ENCODE measurements at places on chromosomes 7 and 10.

GRCh38 chr7:29119538-29119937, 26.8 kb downstream of the CPVL start:
- no peak for DNase-seq

DNA sequence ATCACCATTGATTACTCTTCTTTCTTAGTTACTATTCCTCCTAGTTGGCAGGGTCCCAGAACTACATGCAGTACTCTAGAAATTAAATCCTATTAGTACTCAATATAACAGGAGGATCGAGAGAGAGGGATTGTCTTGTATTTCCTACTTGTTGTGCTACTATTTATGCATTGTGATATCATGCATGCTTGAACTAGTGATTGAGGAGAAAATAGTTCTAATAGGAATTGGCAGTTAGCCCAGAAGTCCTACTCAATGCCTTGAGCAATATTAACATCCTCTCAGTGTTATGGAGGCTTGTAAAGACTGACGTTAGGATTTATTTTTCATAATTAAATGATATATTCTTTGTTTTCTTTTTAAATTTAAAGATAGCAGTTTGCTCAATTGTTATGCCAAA, 67.4 kb downstream of the FOXP2 start:
- DNase-seq, result no peak

GRCh38 chr10:62818426-62819011, 2.4 kb upstream of the EGR2 start:
- DNase-seq, result peak; percentile 73

DNA sequence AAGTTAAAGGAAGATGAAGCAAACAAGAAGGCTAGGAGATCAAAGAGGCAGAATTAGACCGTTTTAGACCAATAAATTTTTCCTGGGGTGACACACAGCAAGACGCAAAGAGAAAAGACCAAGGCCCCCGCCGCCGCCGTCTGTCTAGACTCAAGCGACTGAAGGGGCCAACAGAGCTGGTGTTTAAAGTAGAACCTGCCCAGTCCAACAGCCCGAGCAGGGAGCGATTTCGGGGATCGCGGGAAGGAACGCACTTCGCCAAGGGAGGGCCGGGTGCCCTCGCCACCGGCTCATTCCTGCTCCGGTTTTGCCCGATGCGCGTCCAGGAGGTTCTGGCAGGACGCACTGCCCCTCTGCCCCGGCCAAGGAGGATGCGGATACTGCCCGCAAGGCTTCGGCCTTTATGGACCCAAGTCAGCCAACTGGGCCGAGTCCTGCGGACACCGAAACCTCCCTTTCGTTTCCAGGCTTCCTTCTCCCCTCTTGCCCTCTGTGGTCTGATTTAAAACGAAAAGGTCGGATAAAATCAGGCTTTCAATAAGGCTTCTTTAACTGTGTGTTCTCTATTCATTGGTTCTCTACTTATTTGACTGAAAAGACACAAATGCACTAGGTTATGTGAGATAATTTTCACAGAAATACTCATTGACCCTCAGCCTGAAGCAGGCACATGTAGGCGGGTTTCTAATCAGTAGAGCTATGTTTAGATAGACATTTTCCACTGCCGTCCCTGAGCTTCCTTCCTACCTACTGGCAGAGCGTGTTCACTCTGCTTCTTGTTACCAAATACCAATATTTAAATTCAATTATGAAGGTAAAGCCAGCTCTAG, 2.2 kb upstream of the HOXA7 start:
- DNase-seq, result no peak

- no peak for DNase-seq
Measured at GRCh38 chr7:47873762-47874161, 74.5 kb downstream of the PKD1L1 start.

DNA sequence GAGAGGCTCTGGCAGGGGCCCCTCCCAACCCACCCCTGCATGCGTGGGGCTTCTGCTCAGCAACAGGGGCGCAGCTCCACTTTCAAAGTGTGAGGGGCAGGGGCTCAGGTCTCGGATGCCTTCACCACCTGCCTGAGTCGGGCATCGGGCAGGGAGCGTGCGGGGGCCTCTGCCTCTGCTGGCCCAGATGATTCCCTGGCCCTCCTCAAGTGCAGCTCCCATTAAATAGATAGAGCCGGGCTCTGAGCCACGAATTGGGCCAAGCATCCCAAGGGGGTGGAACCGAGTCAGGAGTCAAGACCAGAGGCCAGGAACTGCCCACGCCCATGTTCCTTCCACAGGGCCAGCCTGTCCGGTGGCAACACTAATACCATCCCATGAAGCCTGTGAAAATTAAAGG, 108.9 kb upstream of the FAM20C start:
- no peak for DNase-seq

DNA sequence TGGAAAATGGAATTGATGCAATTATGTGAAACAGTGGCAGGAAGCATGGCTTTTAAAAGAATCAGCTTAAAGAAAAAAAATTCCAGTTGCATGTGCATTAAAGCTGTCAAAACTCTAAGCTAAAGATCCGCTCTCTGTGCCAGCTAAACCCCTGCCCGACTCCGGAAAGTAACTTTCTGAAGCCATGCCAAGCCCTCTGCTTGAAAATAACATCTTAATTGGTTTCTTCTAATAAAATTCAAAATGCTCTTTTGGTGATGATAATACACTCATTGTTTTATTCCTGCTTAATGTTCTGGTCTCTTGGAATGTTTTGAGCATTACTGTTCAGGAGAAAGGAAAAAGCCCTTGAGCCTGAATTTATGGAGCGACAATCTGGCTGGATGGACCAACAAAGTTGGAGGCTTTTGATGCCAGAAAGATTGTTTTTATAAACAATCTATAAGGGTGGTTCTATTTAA, 11.7 kb downstream of the SEMA3C start:
- no peak for DNase-seq

DNA sequence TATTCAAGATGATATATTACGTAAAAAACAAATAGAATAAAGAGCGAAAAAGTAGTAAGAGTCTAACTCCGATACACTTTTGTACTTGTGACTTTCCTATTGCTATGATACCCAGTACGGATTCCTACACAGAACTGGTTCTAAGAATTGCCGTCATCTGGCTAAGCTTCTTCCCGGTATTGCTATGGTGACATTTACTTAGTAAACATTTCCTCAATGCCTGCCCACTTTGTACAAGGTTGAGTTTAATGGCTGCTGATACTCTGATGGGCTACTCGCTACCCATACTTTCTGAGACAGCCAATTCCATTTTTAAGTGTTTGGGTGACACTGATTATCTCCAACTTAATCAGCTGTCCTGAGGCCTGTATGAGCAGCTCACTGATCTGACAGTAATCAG, 55.6 kb downstream of the OSBPL3 start:
- DNase-seq, result no peak

DNA sequence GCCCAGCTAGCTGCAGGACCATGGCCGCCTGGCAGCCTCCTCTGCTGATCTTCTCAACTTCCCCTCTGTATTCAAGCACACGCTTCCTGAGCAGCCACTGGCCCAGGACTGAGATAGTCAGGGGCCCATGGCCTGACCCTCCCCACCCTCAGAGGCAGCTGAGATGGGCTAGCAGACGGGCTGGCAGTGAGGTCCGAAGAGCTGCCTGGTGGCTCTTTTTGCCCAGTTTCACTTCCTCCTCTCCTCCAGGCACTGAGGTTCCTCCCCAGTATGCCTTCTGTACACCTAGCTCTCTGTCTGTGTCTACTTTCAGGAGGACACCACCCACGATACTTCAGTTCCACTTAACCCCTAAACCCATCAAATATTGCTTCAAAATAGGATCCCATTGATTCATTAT, 395.6 kb downstream of the TNS3 start:
- DNase-seq, result no peak

DNA sequence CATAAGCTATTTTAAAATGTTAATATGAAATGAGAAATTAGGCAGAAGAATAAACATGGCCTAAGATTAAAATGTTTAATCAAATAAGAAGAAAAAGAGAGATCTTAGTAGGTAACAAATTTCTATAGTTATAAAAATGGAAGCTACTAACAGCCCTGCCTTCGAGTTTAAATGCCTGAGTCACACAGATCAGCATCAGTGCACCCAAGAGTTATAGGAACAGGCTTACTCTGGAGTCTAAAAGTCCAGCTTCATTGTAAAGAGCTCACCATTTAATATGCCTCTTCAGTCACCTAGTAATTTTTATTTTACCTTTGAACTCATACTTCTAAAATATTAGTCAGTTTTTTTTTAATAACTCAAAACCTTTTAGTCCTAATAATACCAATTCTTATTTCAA, 52.6 kb downstream of the BRI3 start:
- no peak for DNase-seq

DNA sequence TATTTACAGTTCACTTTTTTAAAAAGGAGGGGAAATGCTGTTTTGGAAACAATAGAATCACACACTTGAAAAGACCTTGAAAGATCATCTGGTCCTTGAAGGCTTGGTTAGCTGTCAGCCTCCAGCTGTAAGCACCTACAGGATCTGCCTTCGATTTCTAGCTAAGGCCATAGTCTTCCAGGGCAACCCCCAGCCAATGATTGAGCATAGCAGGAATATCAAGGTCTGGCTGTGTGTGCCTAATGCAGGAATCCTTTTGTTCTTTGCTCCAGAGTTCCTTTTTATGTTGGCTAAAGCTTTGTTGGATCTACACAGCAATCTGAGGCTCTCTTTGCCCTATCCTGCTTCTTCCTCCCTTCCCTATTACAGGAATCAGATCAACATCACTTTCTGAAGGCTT, 5.2 kb upstream of the YAE1 start:
- DNase-seq, result no peak

- DNase-seq, result no peak
Measured at GRCh38 chr10:13078912-13079775, 20.8 kb upstream of the OPTN start.

- no peak for DNase-seq
Measured at GRCh38 chr7:114793155-114793845, 128.6 kb upstream of the MDFIC start.

GRCh38 chr7:154685564-154685901, 317.4 kb downstream of the PAXIP1 start:
- no peak for DNase-seq

DNA sequence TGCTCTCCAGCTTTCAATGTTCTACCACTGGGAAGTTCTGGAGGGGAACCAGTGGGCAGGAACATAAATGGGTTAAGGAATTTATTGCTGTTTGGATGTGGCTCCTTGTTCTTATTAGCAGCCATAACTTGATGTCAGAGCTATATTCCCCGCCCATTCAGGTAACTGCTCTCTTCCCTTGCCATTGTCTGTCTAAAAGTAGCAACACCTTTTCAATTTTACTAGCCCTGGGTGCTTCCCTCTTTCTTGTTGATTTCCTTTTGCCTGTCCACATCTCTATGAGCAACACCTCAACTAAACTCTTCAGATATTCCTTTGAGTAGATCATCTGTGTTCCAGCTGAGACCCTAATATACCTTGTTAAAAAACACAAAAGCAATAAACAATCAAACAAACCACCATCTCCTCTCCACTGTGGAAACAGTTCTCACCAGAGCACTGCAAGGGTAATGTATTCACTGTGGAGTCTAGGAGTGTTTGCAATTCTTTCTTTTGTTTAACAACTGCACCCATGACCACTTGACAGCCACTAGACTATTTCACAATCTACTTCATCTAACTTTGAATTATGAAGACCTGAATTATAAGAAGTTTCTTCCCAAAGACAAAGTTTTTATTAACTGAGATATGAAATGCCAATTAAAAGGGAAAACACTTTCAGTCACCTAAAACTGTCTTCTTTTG, 436.7 kb downstream of the IPMK start:
- DNase-seq, result no peak

- DNase-seq, result no peak
Measured at GRCh38 chr7:41627645-41628298, 75.1 kb downstream of the INHBA start.

- DNase-seq, result no peak
Measured at GRCh38 chr7:136517971-136518370, 350.5 kb upstream of the CHRM2 start.

DNA sequence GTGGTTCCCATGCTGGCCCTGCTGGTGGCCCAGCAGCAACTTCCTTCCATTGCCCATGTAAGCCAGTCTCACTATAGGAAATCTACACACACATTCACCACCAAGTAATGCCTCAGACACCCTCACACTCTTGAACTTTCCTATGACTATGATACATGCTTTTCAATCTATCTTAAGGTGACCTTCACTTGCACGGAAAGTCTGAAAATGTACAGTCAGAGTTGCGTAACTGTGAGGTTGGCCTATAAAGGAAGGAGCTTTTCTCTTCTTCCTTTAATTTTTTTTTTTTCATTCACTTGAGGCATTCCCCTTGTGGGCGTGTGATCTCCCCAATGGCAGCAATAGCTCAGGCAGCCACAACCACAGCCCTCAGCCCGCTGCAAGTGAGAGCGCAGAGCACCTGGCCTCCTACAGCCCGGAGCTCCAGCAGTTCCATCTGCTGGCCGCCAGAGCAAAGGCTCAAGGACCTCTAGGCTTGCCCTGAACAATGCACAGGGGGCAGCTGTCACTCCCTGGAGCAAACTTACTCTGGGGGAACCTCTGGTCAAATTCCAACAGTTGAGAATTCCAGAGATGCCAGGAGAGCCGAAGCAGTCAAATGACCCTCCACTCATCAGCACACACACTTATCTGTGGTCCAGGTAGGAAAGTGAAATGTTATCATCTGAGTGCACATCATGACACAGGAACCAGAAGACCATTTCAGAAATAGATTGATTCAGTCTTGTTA, 123.1 kb upstream of the ADO start:
- DNase-seq, result no peak

DNA sequence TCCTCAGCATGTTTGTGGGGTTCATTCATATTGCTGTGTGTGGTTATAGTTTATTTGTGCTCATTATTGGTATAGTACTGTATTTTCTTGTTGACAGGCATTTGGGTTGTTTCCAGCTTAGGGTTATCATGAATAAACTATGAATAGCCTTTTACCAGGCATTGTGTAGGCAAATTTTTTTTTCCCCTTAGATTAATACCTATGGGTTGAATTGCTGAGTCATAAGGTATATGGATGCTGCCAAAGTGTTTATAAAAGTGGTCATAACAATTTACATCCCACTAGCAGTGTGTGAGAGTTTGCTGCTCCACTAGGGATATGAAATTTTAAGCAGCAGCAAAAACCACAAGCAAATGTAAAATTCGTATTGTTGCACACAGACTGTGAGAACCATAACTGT, 175.0 kb downstream of the PLPP4 start:
- no peak for DNase-seq

- no peak for DNase-seq
Measured at GRCh38 chr7:101877882-101878591, 60.6 kb downstream of the CUX1 start.

- no peak for DNase-seq
Measured at GRCh38 chr7:64558323-64558705, 4.6 kb downstream of the ZNF680 start.

- DNase-seq, result no peak
Measured at GRCh38 chr7:132581431-132581830, 5.2 kb upstream of the PLXNA4 start.

DNA sequence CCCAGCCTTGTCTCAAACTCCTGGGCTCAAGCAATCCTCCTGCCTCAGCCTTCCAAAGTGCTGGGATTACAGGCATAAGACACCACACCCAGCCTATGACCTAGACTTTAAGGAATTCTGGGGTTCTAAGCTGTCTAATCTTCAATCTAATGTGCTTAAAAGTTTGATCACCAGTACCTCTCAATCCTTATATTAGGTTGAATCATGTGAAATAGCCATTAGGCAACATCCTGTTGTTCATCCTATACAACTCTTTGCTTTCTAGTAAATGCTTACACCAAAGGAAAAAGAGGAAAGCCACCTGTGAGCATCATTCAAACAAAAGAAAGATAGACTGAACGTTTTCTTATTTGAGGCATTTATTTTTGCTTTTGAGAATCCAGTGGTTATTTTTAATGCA, 56.0 kb downstream of the ATOH7 start:
- DNase-seq, result no peak

- no peak for DNase-seq
Measured at GRCh38 chr7:37694208-37695094, 10.9 kb downstream of the GPR141 start.

All from Calu3 (cell line).